ENCODE measurements at places on chromosomes 12 and 14. TPM values are rescaled to one million over a fixed set of nuclear protein-coding genes. Genes with fewer than 3 reads are reported as not detected.

- no peak for DNase-seq
Observed at GRCh38 chr12:83971781-83972180, 940.8 kb downstream of the SLC6A15 start.

DNA sequence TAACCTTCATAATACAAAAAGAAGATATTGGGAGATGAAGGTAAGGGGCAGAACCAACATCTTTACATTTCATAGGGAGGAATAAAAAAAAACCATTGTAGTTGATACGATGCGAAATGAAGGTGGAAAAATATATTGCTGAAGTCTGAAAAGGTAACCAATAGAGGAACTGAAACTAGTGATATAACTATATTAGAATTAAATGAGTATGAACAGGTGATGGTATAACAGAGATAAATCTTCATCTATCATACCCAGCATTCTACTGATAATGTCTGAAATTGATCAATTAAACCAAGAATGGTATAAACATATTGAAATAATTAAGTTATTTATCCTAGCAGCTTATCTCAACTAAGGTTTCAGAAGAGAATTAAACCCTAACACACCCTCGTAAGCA lies 332.1 kb downstream of the NELL2 start:
- DNase-seq = no peak

The PLBD1 gene
- 21.2 TPM for total RNA-seq

The TPPP2 gene
- total RNA-seq = not detected

- no peak for DNase-seq
Observed at GRCh38 chr12:44873898-44874297, 2.2 kb downstream of the NELL2 start.

DNA sequence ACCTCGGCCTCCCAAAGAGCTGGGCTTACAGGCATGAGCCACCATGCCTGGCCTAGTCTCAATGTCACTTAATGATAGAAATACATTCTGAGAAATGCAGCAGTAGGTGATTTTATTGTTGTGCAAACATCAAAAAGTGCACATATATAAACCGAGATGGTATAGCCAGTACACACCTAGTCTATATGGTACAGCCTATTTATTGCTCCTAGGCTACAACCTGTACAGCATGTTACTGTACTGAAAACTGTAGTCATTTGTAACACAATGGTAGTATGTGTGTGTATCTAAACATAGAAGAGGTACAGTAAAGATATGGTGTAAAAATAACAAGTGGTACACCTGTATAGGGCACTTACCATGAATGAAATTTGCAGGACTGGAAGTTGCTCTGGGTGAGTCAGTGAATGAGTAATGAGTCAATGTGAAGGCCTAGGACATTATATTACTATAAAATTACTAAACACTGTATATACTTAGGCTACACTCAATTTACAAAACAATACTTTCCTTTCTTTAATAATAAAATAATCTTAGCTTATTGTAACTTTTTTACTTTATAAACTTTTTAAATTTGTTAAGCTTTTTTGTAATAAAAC lies 166.7 kb upstream of the SYT1 start:
- DNase-seq = no peak

DNA sequence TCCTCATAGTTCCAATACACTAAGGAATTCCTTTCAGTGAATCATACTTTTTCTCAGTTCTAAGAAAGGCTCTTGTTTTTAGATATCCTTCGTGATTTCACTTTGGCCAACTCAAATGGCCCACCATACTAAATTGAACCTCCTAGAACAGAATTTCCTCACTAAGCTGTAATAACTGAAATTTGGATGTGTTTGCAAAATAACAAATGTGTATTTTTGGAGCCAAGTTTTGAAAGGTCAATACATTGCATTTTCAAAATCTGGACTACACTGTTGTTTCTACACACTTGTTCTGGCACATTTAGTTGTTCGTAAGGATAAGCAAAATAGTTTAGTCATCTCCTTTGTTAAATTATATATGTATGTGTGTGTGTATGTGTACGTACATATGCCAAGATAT lies 439.0 kb upstream of the STXBP6 start:
- no peak for DNase-seq

GRCh38 chr12:94167756-94168416 lies 19.5 kb downstream of the PLXNC1 start:
- DNase-seq = peak; percentile 55
